Fibroblast of villous mesenchyme (primary cell): ENCODE measurements at places on chromosomes 1 and 21. TPM values are rescaled to one million over a fixed set of nuclear protein-coding genes. Genes with fewer than 3 reads are reported as not detected.

GRCh38 chr21:42389449-42389835 is 6.4 kb downstream of the TMPRSS3 start:
- no peak for DNase-seq

DNA sequence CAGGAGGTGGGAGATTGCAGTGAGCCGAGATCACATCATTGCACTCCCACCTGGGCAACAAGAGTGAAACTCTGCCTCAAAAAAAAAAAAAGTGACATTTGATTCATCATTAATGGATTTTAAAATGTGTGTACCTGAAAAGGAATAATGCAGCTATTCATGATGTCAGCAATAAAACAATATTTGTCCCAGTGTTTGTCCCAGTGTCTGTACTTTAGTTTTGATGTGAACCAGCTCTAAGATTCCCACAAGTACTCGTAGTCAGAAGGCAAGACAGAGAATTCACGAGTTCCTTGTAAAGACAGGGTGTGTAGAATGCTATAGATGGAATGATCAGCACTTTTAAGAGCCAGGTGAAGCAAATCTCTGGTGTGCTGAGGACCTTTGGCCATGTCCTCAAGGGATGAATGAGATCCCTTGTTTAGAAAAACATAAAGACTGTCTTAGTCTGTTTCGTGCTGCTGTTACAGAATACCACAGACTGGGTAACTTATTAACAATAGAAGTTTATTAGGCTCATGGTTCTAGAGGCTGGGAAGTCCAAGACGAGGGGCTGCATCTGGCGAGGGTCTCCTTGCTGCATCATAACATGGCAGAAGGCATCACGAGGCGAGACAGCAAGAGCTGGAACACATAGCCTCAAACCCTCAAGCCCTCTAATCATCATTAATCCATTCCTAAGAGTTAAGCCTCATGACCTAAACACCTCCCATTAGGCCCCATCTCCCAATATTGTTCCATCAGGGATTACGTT is 12.0 kb upstream of the TMPRSS2 start:
- no peak for DNase-seq

DNA sequence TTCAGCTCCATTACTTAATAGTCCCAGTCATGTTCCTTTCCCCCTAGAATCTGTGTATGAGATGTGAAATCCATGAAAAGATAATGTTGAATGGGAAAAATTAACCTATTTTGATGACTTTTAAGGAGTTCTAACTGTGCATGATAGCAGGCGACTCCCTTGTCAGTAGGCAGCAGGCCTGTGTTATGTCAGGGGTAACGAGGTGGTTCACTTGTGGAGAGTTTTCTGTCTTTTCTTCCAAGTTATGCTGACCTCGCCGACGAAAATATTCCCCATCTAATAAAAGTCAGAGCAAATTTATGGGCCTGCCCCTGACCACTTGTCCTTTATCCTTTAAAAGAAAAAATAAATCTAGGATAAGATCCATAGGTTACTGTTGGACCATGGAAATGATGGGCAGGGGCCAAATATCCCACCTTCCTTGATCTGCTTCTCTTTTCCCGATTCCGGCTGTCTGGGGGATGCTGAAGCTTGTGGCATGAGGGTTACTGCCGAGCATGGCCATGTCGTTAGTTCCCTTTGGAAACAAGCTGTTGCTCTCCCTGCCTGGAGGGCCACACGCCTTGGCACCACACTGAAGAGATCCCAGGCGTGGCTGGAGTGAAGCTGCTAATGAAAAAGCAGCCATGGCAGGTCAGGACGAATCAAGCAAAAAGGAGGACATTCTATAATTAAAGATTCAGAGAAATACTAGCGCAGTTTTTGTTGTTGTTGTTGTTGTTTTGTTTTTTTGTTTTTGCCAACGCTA is 93.8 kb downstream of the ROR1 start:
- peak; percentile 81 for DNase-seq

- no peak for DNase-seq
Observed at GRCh38 chr21:20642681-20643080, 355.5 kb upstream of the NCAM2 start.

DNA sequence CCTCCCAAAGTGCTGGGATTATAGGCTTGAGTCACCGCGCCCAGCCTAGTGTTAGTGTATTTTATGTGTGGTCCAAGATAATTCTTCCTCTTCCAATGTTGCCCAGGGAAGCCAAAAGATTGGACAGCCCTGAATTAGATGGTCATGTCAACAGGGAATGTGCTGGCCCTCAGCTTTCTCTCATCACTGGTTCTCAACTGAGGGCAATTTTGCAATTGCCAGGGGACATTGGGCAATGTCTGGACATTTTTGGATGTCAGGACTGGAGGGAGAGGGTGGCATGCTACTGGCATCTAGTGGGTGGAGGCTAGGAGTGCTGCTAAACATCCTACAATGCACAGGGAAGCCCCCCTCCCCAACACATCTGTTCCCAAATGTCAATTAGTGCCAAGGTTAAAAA is 95.0 kb downstream of the LAMC2 start:
- peak; percentile 64 for DNase-seq

DNA sequence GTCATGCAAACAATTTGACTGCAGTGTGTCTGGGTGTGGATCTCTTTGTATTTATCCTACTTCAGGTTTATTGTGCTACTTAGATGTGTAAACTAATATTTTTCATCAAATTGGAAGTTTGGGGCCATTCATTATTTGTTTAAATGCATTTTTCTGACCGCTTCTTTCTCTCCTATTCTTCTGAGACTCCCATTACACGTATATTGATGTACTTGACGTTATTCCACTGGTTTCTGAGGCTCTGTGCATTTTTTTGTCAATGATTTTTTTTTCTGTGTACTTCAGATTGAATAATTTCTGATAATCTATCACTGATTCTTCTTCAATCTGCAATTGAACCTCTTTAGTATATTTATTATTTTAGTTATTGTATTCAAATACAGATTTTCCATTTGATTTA is 276.8 kb downstream of the RYR2 start:
- no peak for DNase-seq

MROH9 gene
- under 0.01 TPM in 2 replicates for total RNA-seq

FRRS1 gene
- total RNA-seq, result 17.7 and 20.7 TPM in 2 replicates

ADAMTSL4 gene
- total RNA-seq, result 2.9 and 8.6 TPM in 2 replicates

CRYAA gene
- total RNA-seq, result not detected in 2 replicates

NCF2 gene
- 1.6 TPM in 1 of 2 replicates, not detected in the other for total RNA-seq

S100A3 gene
- total RNA-seq, result 18.0 and 20.3 TPM in 2 replicates

RAB7B gene
- total RNA-seq, result 4.2 and 5.2 TPM in 2 replicates
